MV-4-11 (cell line): ENCODE measurements at places on chromosomes 1 and 21.

DNA sequence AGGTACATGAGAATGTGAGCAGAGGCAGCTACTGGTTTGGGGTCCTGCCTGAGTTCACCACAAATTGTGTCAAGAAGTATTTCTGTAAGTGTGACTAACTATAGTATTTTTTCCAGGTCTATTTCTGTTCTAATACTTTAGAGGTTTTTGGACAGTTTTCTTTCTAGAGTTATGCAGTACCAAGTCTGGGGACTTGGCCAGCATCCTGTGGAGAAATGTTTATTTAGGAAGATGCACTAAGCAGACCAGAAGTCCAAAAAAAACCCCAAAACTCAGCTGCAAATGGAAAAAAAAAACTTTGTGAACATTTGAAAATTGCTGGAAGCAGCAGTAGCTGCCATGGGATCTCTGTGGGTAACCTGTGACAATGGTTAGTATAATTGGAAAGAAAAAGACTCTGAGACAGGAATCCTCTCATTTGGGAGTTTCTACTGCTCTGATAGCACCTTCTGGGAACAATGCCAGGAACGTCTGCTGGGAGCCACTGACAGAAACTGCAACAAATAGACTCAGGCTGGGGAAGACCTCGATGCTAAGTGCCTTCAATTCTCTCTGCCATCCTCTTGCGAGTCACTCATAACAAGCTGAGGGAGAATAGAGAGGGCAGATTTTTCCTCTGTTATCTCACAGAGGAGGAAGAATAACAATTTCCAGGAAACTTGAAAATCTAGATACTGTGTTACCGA lies 37.6 kb downstream of the OR10R2 start:
- DNase-seq: no peak

DNA sequence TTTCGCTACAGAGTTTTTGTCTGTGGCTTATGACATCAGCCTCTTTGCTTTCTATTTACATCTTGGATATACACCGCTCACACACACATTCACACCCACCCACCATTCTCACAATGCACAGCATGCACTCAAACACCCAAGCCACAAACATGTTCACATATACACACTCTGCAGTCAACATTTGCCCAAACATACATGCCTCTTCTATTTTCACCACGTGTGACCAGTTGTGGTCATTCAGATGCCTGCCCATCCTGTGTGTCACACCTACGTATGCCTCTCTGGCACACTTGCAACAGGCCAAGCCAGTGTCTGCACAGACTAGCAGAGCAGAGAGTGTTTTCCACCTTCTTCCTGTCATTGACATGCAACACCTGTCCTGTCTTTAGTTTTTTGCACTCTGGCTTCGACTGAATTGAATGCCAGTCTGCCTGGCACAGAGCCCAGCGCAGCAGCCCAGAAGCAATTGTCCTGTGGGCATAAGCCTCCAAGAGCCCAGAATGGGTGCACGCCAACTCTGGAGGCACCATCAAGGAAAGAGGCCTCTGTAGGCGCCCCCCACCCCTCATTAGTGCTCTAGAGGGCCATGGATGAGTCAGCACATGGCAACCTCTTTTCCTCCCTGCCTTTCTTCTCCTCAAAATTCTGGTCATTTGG lies 37.7 kb upstream of the LRRN2 start:
- no peak for DNase-seq

GRCh38 chr1:86184426-86184825 lies 27.9 kb upstream of the COL24A1 start:
- DNase-seq: no peak

DNA sequence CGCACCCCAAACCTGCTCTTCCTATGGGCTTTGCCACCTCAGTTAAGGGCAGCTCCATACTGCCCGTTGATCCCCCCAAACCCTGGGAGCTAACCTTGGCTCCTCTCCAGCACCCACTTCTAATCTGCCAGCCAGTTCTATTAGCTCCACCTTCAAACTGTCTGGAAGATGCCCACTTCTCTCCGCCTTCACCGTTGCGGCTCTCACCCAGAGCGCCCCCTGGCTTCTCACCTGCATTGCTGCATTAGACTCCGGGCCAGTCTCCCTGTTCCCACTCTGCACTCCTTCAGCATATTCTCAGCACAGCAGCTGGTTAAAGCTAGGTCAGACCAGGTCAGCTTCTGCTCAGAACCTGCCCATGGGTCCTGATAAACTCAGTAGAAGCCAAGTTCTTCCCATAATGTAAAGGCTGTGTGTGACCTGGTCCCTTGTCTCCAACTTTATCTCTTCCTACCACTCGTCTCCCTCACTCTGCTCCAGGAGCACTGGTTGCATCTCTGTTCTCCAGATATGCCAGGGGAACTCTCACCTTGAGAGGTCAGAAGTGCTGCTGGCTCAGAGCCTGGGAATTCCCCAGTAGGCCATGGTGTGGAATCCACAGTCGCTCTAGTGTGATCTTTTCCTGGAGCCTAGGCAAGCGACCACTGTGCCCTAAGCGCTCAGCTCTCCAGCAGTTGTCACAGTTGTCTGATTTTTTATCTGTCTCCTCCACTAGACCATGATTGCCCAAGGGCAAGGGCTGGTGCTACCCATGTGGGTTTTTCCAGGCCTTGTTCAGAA lies 150.3 kb downstream of the HMGB4 start:
- no peak for DNase-seq

- peak; percentile 42 for DNase-seq
Measured at GRCh38 chr1:77556045-77556444, 126.4 kb downstream of the ZZZ3 start.

- no peak for DNase-seq
Measured at GRCh38 chr1:204451352-204452124, 39.9 kb upstream of the PPP1R15B start.

DNA sequence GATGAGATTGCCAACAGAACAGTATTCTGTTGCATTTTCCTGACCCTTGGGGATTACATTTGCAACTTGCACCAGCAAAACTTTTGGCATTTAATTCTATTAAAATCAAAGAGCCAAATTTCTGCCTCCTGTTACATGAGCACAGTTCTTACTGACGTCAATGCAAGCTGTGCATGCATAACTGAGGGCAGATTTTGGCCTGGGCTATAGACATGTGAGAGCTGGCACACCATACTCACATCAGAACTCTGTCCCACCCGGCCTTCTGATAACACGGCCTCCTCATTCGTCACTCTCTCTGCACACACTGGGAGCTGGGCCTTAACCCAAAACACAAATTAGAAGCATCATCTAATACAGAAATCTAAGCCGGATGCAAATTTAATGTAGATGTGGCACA lies 31.5 kb downstream of the PAPPA2 start:
- no peak for DNase-seq

DNA sequence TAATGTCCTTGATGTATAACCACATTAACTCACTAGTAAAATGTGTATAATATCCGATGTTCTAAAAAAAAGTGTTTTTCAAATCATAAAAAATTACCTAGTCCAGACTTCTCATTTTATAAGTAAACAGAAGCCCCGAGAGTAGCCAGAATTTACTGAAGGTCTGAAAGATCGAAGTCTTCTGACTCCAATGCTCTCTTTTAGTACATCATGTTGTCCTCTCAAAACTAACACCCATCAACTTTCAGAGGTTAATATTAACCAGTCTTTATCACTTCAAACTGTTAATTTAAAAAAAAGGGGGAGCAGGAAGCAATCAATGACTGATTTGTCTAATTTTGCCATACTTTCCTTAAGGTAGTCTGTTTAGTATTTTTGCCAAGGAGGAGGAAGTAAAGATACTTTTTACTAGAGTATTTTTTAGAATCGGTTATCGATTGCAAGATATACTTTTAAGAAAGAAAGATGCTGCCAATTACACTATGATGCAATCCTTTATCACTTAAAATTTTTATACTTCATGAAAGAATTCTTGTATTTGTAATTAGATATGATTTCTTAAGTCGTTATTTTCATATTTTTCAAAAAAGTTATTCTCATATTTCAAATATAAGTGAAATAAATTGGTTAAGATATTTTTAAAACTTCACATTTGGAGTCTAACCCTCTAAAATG lies 25.5 kb downstream of the CCDC18 start:
- no peak for DNase-seq

- no peak for DNase-seq
Measured at GRCh38 chr1:40650075-40650474, 15.4 kb downstream of the RIMS3 start.

- no peak for DNase-seq
Measured at GRCh38 chr21:26099610-26100219, 70.9 kb downstream of the APP start.

- no peak for DNase-seq
Measured at GRCh38 chr1:15965228-15965767, 10.6 kb downstream of the ZBTB17 start.

DNA sequence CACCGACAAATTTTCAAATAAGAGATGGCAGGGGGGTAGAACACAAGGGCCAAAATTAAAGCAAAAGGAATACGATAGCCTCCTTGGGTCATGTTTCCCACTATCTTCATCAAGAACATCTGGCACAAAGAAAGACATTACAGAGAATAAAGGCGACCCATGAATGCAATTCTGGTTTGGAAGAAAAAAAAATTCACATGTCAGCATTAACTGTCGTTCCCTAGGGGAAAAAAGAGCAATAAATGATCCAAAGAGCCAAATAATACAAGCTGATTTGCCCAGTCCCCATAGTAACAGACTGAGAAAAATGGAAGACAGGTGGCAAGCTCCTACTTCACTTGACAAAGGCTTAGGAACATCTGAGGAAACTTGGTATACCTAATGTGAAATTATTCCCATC lies 4.5 kb downstream of the STIL start:
- no peak for DNase-seq

DNA sequence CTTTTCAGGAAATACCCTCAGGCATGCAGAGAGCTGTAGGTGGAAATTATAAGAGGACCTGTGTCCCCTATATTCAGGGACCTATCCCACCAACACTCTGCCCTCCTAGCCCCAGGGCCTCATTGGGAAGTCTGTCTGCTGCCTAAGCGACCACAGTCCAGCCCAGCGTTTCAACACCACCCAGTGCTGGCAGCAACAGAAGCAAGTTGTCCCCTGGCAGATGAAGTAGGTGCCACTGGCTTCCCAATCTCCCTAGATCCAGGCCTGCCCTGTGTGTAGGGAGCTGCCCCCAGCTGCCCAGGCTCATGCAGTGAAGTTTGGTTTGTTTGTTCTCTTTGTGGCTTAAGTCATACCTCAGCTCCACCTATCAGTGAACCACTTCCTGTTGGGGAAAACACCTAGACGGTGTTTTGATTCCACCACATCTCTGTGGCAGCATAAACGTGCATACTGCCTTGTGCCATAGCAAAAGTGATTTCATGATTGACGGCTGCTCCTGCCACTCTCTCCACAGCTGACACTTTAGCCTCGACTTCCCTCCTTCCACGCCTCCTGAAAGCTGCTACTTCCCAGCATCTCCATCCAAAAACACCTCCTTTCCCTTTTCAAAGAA lies 8.1 kb upstream of the LEFTY1 start:
- no peak for DNase-seq

- no peak for DNase-seq
Measured at GRCh38 chr21:32340863-32341848, 42.5 kb downstream of the MRAP start.

DNA sequence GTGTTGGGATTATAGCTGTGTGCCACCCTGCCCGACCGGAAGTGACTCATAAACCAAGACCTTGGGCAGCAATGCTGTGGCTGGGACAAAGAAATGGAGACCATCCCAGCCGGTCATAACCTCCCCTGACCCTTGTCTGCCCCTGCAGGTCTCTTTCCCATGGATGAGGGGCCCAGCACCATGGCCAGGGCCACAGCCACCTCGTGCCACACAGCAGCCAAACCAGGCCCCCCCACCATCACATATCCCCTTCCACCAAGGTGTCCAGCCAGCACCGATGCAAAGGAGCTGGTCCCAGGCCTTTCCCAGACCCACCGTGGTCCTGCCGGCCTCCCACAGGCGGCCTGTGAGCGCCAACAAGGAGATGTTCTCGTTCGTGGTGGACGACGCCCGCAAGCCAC lies 42.2 kb downstream of the FHAD1 start:
- no peak for DNase-seq

GRCh38 chr21:21286170-21286798 lies 288.1 kb downstream of the NCAM2 start:
- peak; percentile 60 for DNase-seq
